MV-4-11 (cell line): ENCODE measurements at places on chromosomes 5 and 9.

DNA sequence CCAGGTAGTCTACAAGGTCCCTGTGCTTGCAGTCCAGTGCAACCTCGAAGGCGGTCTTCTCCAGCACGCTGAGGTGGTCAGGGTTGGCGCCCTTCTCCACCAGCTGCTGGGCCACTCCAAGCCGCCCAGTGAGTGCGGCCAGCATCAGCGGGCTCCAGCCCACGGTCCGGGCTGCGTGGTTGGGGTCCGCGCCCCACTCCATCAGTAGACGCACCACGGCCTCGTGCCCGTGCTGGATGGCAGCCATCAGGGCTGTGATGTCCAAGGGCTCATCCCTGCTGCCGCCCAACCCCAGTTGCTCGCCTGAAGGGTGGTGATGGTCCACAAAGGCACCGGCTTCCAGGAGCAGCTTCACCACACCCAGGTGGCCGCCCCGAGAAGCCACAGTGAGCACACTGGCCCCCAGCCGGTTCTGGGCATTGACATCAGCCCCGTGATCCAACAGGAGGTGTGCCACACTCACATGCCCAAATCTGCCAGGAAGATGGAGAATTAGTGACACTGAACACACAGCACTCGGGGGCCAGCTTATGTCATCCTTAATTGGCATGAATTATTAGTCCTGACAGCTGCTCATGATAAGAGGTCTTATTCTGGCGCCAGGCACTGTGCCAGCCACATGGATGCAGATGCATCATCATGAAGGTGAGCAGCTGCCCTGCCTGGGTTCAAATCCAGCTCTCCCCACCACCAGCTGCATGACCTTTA is 6.1 kb downstream of the ANKS6 start:
- DNase-seq, result no peak

GRCh38 chr9:98600631-98601030 is 108.1 kb downstream of the GABBR2 start:
- no peak for DNase-seq

- no peak for DNase-seq
These were observed 159.1 kb downstream of the OLFM1 start for GRCh38 chr9:135246248-135247205.

GRCh38 chr9:138051586-138052321 is 174.2 kb downstream of the CACNA1B start:
- DNase-seq, result no peak

DNA sequence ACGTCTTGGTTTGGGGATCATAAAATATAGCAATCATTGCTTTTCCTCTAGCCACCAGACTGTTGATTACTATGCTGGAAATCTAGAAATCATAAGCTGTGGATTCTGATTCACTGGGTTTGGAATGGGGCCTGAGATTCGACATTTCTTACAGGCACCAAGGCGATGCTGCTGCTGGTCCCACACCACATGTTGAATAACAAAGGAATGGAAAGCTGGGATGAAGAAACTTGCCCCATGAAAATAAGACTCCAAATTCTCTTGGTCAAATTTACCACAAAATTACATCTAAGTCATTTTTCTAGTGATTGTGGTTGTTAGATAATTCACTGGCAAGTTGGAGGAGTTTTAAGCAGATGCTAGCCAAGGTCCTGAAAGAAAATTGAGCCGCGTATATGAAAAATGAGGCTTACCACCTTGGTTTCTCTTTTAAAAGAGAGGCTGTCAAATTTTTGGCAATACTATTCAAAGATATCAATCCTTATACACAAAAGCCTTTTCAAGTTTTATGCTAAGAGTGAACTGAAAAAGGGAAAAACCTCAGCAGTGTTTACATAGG is 23.0 kb upstream of the MEIKIN start:
- DNase-seq, result no peak

DNA sequence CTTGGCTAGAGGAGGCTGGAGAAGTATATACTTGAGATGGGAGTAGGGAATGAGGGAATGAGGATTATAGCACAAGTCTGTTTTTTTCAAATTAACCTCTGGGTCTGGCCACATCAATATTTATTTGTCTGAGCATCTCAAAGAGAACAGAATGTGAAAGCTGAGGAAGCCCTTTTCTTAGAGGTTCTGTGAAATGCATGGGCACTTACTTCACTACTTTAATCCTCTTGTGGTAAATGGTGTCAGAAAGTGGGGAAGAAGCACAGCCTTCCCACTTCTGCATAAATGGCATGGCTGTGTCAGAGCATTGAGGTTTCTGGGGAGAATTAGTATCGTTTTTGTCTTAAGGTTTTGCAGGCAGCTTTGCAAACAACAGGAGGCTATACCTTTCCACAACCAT is 48.6 kb downstream of the SPATA31D1 start:
- peak; percentile 95 for DNase-seq

DNA sequence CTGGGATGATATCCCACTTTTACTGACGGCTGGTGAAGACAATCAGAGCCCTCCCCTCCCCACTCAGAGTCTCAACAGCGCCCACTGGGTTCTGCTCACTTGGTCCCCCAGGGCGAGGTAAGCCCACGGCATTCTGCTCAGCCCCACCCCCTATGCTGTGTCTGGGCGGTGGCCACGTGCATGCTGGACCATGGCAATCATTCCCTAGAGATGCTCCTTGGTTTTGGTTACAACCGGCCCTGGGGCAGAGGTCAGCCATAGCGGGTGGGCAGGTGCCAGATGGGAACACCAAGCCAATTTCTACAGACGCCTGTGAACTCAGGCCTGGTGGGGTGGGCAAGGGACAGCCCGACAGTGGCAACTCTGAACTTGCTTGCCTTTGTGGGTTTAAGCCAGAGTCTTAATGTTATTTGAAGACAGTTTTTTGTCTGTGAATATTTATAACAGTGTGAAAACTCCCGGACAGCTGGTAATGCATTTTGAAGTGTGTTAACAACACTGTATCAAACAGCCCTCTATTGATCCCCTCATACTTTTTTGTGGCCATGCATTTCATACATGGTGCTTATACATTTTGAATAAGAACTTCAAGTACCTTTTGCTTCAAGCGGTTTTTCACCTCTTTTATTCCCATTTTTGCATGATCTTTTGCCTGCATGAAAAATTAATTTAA is 94.2 kb downstream of the CRB2 start:
- no peak for DNase-seq

GRCh38 chr9:31071606-31072286 is 1312.7 kb upstream of the ACO1 start:
- DNase-seq, result no peak

GRCh38 chr5:32767948-32768467 is 56.9 kb downstream of the NPR3 start:
- DNase-seq, result peak; percentile 63

DNA sequence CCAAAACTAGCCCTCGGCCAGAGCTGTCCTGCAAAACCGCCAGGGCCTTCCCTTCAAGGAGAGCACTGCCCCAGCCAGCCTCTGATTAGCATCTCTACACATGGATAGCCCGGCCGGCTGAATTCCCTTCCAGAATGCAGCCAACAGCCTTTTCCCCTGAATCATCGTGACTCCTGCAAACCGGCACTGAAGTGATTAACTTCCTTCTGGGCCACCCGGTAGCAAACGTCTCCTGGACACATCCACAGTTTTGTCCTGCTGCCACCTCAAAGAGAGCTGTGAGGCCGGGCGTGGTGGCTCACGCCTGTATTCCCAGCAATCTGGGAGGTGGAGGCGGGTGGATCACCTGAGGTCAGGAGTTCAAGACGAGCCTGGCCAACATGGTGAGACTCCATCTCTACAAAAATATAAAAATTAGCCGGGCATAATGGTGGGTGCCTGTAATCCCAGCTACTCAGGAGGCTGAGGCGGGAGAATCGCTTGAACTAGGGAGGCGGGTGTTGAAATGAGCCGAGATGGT is 21.1 kb upstream of the EEIG1 start:
- no peak for DNase-seq

DNA sequence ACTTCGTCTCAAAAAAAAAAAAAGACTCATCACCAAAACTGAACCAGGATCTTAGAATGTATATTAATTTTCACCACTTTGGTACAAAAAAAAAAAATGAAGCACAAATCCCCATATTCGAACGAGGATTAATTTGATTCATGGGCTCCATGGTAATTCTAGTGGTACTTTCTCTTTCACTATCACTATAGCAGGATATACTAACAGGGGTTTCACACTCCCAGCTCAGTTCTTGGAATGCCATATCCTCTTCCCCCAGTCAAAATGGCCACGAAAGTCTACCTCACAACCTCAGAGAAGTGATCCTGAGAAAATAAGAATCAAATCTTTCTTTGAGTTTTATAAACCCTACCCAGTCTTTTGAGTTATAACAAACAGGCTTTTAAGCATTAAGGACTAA is 235.7 kb downstream of the FBXL17 start:
- DNase-seq, result no peak

GRCh38 chr5:134103998-134104654 is 10.4 kb upstream of the TCF7 start:
- no peak for DNase-seq

- DNase-seq, result no peak
These were observed 220.9 kb downstream of the ACTL7B start for GRCh38 chr9:108634672-108635462.

- no peak for DNase-seq
These were observed 502.5 kb downstream of the RASEF start for GRCh38 chr9:82560457-82560904.

GRCh38 chr5:98334946-98335345 is 438.5 kb upstream of the RGMB start:
- DNase-seq, result no peak

GRCh38 chr5:16671208-16671607 is 54.4 kb upstream of the RETREG1 start:
- DNase-seq, result no peak

DNA sequence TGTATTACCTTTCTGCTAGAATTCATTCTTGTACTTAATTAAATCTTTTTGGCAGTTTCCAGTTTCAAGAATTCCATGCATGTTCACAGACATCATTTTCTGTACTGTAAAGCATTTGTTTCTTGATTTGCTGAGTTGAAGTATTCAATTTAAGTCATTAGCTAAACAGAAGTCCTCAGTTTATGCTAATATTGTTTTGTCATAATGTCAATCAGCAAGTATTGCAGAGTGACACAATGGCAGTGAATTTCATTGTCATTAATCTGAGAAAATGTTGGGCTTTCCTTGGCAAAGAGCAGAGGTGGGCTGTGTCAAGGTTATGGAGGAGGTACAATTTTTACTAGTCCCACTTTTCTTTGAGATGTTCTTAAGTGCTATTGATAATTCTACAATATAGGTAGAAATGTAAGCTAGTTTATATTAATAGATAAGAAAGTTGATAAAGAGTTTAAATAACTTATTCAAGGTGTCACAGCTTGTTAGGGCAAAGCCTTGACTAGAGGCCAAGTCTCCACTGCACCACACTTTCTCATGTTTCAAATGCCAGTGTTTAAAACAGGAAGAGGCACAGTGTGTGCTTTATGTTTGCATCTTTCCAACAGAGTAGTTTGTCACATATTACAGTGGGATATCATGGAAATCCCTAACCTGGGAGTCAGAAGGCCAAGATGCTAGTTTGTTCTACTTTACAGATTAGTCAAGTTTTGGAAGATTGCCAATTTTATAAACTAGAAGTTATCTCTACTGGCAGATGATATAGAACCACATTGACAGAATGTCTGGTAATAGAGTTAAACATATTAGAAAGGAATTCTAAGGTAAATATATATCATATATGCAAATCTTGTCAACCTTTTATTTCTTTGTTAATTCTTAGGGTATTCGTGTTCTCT is 56.3 kb downstream of the SLF1 start:
- no peak for DNase-seq
